ENCODE measurements at places on chromosomes 6 and 20.

- H3K4me1 ChIP-seq = no peaks in the 10 kb centered on the region
- no peaks in the 10 kb centered on the region for H3K36me3 ChIP-seq
- no peak for DNase-seq
- H3K27me3 ChIP-seq = no peaks in the 10 kb centered on the region
- H3K27ac ChIP-seq = no peak overlapping the region
Observed at GRCh38 chr20:53344891-53345290, 248.7 kb downstream of the ZNF217 start.

DNA sequence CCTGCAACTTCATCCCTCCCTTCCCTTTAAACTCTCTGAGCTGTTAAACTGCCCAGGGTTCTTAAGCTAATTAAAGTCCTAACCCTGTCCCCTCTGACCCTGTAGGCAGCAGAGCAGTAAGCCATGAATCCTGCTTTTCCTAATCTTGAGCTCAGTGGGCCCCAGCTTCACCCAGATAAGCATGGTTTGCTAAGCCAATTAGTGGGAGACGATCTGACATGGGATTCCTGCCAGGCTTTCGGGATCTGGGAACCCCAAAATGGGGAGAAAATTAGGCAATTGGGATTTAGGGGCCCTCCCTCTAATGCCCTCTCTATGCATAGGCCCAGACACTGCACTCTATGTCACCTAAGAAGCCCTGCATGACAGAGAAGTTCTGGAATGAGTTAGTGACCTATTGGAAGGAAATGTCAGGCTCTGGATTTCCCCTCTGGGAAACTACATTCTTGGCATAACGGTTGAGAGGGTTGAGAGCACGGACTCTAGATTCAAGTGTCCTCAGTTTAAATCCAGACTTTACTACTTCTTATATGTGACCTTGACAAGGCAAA, 4.6 kb downstream of the XKR7 start:
- no peak for DNase-seq
- no peaks in the 10 kb centered on the region for H3K36me3 ChIP-seq
- no peak overlapping the region for H3K4me3 ChIP-seq
- H3K27me3 ChIP-seq = no peaks in the 10 kb centered on the region
- peaks cover 4% of the 10 kb centered on the region for H3K4me1 ChIP-seq
- no peak overlapping the region for H3K27ac ChIP-seq

GRCh38 chr6:36657271-36657670, 21.2 kb upstream of the CDKN1A start:
- no peak overlapping the region for H3K27ac ChIP-seq
- H3K36me3 ChIP-seq = no peaks in the 10 kb centered on the region

- H3K27me3 ChIP-seq = no peaks in the 10 kb centered on the region
- no peak for DNase-seq
- no peaks in the 10 kb centered on the region for H3K36me3 ChIP-seq
- peak overlapping the region; percentile 59 for H3K27ac ChIP-seq
Observed at GRCh38 chr6:2952557-2953095, 18.7 kb downstream of the SERPINB6 start.

GRCh38 chr20:63758152-63758551, 18.6 kb downstream of the SLC2A4RG start:
- H3K4me1 ChIP-seq = no peaks in the 10 kb centered on the region
- no peaks in the 10 kb centered on the region for H3K27me3 ChIP-seq
- no peaks in the 10 kb centered on the region for H3K36me3 ChIP-seq
- no peak for DNase-seq
- H3K4me3 ChIP-seq = no peak overlapping the region
- no peak overlapping the region for H3K27ac ChIP-seq

DNA sequence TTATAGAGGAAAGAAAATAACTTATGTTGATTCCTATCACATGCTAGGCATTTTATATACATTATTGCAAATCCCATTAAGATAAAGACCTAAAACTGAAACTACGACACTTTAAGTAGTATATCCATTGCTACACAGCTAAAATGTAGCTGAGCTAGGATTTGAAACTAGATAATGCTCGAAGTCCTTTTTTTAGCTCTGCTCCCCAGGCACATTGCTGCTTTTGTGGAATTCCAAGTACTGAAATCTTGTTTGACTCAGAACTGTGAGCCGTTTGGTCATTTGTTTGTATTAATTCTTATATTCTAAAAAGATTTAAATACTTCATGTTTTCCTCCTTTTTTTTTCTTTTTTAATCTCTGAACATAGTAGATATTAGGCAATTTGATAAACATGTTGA, 644.8 kb downstream of the HACE1 start:
- DNase-seq = no peak
- no peaks in the 10 kb centered on the region for H3K27me3 ChIP-seq
- no peaks in the 10 kb centered on the region for H3K36me3 ChIP-seq
- H3K4me3 ChIP-seq = no peak overlapping the region
- H3K4me1 ChIP-seq = no peaks in the 10 kb centered on the region

GRCh38 chr6:44002067-44002592, 125.1 kb downstream of the MRPL14 start:
- H3K4me1 ChIP-seq = peaks cover 14% of the 10 kb centered on the region
- H3K4me3 ChIP-seq = peak overlapping the region; percentile 38
- no peak for DNase-seq

DNA sequence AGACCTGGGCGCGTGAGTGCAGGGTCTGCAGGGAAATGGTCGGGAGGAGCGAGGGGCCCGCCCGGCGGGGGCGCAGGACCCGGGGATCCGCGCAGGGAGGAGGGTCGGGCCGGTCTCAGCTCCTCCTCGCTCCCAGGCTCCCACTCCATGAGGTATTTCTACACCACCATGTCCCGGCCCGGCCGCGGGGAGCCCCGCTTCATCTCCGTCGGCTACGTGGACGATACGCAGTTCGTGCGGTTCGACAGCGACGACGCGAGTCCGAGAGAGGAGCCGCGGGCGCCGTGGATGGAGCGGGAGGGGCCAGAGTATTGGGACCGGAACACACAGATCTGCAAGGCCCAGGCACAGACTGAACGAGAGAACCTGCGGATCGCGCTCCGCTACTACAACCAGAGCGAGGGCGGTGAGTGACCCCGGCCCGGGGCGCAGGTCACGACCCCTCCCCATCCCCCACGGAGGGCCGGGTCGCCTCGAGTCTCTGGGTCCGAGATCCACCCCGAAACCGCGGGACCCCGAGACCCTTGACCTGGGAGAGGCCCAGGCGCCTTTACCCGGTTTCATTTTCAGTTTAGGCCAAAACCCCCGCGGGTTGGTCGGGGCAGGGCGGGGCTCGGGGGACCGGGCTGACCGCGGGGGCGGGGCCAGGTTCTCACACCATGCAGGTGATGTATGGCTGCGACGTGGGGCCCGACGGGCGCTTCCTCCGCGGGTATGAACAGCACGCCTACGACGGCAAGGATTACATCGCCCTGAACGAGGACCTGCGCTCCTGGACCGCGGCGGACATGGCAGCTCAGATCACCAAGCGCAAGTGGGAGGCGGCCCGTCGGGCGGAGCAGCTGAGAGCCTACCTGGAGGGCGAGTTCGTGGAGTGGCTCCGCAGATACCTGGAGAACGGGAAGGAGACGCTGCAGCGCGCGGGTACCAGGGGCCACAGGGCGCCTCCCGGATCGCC, 54.2 kb upstream of the HLA-A start:
- no peaks in the 10 kb centered on the region for H3K4me1 ChIP-seq
- H3K4me3 ChIP-seq = no peak overlapping the region

GRCh38 chr6:125943528-125944433, 12.8 kb upstream of the HINT3 start:
- no peaks in the 10 kb centered on the region for H3K36me3 ChIP-seq
- no peak for DNase-seq
- peaks cover 42% of the 10 kb centered on the region for H3K4me1 ChIP-seq
- H3K27me3 ChIP-seq = no peaks in the 10 kb centered on the region
- no peak overlapping the region for H3K4me3 ChIP-seq
- peak overlapping the region; percentile 71 for H3K27ac ChIP-seq

GRCh38 chr6:25346064-25346463, 66.9 kb downstream of the CARMIL1 start:
- H3K27me3 ChIP-seq = no peaks in the 10 kb centered on the region
- no peaks in the 10 kb centered on the region for H3K36me3 ChIP-seq
- H3K4me1 ChIP-seq = peaks cover 13% of the 10 kb centered on the region
- DNase-seq = no peak
- H3K4me3 ChIP-seq = no peak overlapping the region
- no peak overlapping the region for H3K27ac ChIP-seq

DNA sequence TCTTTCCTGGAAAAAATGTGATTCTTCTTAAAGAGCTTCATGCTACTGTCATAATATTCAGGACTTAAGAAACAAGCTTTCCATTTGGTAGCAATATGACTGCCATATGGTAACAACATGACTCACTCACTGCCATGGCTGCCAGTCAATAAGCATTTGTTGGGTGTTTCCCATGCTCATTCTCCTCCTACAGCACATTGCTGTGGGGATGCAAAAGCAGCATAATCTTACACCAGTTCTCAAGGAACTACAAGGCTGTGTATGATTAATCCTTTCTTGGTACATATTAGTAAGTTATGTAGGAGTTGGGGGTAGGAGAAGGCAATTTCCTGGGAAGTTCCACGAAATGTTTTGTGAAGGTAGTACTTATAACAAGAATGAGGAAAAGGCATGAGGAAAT, 76.7 kb downstream of the CEP162 start:
- H3K36me3 ChIP-seq = peaks cover 21% of the 10 kb centered on the region
- no peak overlapping the region for H3K4me3 ChIP-seq
- H3K27ac ChIP-seq = no peak overlapping the region
- H3K4me1 ChIP-seq = no peaks in the 10 kb centered on the region

DNA sequence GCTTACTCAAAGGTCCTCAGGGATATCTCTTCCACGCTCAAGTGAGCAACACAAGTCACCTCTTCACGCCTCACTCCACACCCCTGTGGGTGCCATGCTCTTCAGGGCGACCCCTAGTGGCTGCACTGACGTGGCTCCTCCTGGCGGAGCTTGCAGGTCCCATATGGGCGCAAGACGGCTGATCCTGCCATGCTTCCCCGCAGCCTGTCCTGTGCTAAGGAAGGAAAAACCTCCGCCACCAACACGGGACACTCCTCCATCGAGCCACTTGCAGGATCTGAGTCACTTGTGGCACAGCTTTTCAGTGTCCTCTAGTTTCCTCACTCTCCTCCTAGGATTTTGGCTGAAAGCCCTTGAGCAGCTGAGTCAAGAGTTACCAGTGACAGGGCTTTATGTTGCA, 90.7 kb downstream of the KHDC1L start:
- no peak for DNase-seq
- H3K4me1 ChIP-seq = no peaks in the 10 kb centered on the region
- no peaks in the 10 kb centered on the region for H3K27me3 ChIP-seq

- no peaks in the 10 kb centered on the region for H3K4me1 ChIP-seq
- H3K27ac ChIP-seq = no peak overlapping the region
Observed at GRCh38 chr20:38872491-38873049, 53.6 kb upstream of the FAM83D start.

- H3K36me3 ChIP-seq = no peaks in the 10 kb centered on the region
- DNase-seq = no peak
- no peak overlapping the region for H3K27ac ChIP-seq
- no peak overlapping the region for H3K4me3 ChIP-seq
- no peaks in the 10 kb centered on the region for H3K27me3 ChIP-seq
- peaks cover 5% of the 10 kb centered on the region for H3K4me1 ChIP-seq
Observed at GRCh38 chr6:84137989-84138575, 89.4 kb downstream of the CEP162 start.

- H3K4me1 ChIP-seq = no peaks in the 10 kb centered on the region
- no peaks in the 10 kb centered on the region for H3K36me3 ChIP-seq
- DNase-seq = no peak
- H3K27ac ChIP-seq = no peak within 1 kb of the TSS
Observed at GRCh38 chr6:41053041-41053440, at the start of gene APOBEC2. Gene APOBEC2, plus strand, starts transcription at chr6:41053202. Its CDS starts 146 bp downstream, at chr6:41053348.

DNA sequence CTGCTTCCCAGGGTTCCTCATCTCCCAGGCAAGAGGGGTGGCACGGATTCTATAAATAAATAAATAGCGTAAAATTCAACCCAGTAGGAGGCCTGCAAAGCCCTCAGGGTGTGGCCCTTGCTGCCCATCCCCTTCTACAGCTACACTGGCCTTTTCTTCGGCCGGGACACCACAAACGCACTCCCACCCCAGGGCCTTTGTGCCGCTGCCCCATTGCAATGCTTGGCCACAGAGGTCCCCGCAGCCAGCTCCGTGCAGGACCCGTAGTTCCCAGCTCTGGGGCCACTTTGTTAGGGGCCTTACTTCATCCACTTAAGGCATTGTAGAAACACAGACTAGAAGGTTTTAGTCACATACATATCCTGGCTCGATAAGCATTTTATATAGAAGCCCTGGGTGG, 151.2 kb downstream of the ERMARD start:
- no peaks in the 10 kb centered on the region for H3K36me3 ChIP-seq
- H3K4me3 ChIP-seq = no peak overlapping the region
- no peak overlapping the region for H3K27ac ChIP-seq
- peaks cover 4% of the 10 kb centered on the region for H3K4me1 ChIP-seq
- H3K27me3 ChIP-seq = no peaks in the 10 kb centered on the region
- no peak for DNase-seq

GRCh38 chr6:141451511-141452353, 681.0 kb upstream of the GJE1 start:
- DNase-seq = no peak
- no peak overlapping the region for H3K27ac ChIP-seq
- no peaks in the 10 kb centered on the region for H3K4me1 ChIP-seq
- H3K36me3 ChIP-seq = no peaks in the 10 kb centered on the region
- no peak overlapping the region for H3K4me3 ChIP-seq
- no peaks in the 10 kb centered on the region for H3K27me3 ChIP-seq

GRCh38 chr6:19723545-19723944, 113.6 kb upstream of the ID4 start:
- peak overlapping the region; percentile 64 for H3K27ac ChIP-seq
- H3K36me3 ChIP-seq = no peaks in the 10 kb centered on the region
- H3K4me1 ChIP-seq = peaks cover 20% of the 10 kb centered on the region
- no peaks in the 10 kb centered on the region for H3K27me3 ChIP-seq

DNA sequence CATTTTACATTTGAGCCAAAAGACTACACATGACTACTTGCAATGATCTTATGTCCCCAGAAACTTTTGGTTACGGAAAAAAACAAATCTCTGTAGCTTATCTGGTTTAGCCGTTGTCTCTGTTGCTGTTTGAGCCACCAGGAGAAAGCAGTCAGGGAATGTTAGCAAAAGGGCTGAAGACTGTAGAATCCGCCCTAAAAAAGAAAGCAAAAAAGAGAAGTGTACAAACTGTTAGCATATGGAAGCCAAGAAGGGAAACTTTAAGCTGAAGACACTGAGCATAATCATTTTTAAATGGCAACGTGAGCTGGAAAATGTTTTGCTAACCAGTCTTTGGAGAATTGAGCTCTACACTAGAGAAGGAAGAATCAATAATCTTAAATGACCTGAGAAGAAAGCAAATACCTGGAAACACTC, 69.9 kb upstream of the MYLIP start:
- DNase-seq = no peak
- no peaks in the 10 kb centered on the region for H3K27me3 ChIP-seq
- H3K4me1 ChIP-seq = no peaks in the 10 kb centered on the region
- no peak overlapping the region for H3K27ac ChIP-seq
- H3K36me3 ChIP-seq = no peaks in the 10 kb centered on the region
- no peak overlapping the region for H3K4me3 ChIP-seq

- no peaks in the 10 kb centered on the region for H3K4me1 ChIP-seq
- no peak for DNase-seq
- no peaks in the 10 kb centered on the region for H3K36me3 ChIP-seq
- peaks cover 4% of the 10 kb centered on the region for H3K27me3 ChIP-seq
Observed at GRCh38 chr20:63291811-63292210, 1.2 kb upstream of the COL20A1 start.

GRCh38 chr6:73884540-73884939, 188.5 kb downstream of the CD109 start:
- H3K27ac ChIP-seq = no peak overlapping the region
- DNase-seq = no peak
- no peaks in the 10 kb centered on the region for H3K36me3 ChIP-seq
- H3K4me1 ChIP-seq = no peaks in the 10 kb centered on the region
- no peak overlapping the region for H3K4me3 ChIP-seq

- H3K36me3 ChIP-seq = no peaks in the 10 kb centered on the region
- H3K4me3 ChIP-seq = no peak overlapping the region
Observed at GRCh38 chr6:144279484-144280150, 5.5 kb upstream of the UTRN start.
